ENCODE measurements at places on chromosomes 1 and 21.

DNA sequence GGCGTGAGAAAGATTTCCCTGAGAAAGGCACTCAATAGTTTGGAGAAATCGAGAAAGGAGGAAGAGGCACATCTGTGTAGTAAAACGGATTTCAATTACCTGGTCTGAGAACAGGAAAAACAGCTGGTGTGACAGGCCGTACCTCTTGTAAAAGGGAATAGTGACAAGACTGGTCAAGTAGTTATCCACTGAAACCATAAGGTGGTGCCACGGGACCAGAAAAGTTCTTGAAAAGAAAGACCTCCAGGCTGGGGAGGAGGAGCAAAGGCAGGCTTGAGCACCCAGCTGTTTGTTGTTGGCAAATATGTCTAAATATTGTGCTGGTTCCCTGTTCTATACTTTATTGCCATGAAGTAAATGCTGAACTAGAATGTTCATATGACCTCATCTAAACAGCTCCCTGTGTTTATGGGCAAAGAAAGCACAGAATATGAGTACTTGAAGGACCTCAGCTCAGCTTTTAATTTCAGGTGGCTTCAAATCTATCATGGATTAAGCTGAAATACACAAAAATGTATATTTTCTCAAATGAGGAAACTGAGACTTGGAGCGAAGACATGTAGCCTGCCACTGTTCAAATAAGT lies 4.0 kb downstream of the HAO2 start:
- DNase-seq, result no peak

GRCh38 chr1:144551543-144552424 lies 40.9 kb upstream of the PPIAL4F start:
- peak; percentile 74 for DNase-seq

DNA sequence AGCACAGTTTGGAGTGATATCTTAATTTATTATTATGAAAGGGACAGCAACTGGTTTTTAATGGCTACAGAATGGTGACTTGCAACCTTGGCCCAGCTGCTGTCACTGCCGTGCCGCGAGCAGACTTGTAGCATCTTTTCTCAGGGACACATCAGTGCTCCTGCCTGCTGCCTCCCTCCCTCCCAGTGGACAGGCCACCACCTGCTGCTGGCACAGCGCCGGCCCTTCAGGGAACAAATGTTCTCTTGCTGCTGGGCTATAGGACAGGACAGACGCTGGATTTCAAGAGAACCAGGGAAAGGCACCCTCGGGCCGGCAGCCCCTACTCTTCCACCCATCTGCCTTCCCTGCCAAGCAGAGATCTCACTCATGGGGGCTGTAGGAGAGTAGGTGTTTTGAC lies 413.8 kb upstream of the NFIA start:
- DNase-seq, result no peak

- no peak for DNase-seq
Observed at GRCh38 chr1:233735847-233736246, 121.9 kb downstream of the KCNK1 start.

- no peak for DNase-seq
Observed at GRCh38 chr1:173427146-173428054, 49.7 kb upstream of the PRDX6 start.

GRCh38 chr1:227883641-227884301 lies 64.0 kb downstream of the WNT9A start:
- DNase-seq, result no peak

- no peak for DNase-seq
Observed at GRCh38 chr1:11826946-11827345, 20.6 kb downstream of the NPPA start.

- DNase-seq, result no peak
Observed at GRCh38 chr1:78360584-78360983, 130.2 kb upstream of the PTGFR start.

GRCh38 chr21:41228492-41228891 lies 60.5 kb downstream of the BACE2 start:
- DNase-seq, result no peak

DNA sequence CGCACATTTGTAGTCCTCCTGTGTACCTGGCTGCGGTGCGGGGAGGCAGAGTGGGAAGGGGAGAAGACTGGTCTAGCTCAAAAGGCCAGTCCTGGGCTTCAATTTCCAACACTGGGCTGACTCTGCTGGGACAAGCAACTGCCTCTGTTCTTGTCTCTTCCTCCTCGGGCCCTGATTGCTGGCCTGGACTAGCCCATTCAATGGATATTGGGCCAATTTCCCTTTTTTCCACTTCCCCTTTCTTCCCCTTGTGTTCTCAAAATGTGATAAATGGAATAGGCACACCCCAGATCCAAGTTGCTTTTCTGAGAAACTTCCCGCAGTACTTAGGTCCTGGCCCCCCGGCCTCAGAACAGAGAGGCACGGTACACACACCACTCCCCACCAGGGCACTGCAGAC lies 48.2 kb downstream of the SPSB1 start:
- DNase-seq, result no peak

- DNase-seq, result no peak
Observed at GRCh38 chr1:237700181-237700580, 190.5 kb downstream of the ZP4 start.

GRCh38 chr1:16617114-16617631 lies 3.8 kb upstream of the NBPF1 start:
- DNase-seq, result no peak

- peak; percentile 14 for DNase-seq
Observed at GRCh38 chr1:192805832-192806323, 3.0 kb upstream of the RGS2 start.

- DNase-seq, result no peak
Observed at GRCh38 chr1:7680955-7681268, 90.2 kb upstream of the VAMP3 start.

GRCh38 chr1:204731985-204732575 lies 46.5 kb upstream of the LRRN2 start:
- DNase-seq, result no peak

All from CD4-positive, alpha-beta T cell treated with Interleukin-17A for 4 hours (primary cell).